ENCODE measurements at places on chromosomes 11 and 22.

DNA sequence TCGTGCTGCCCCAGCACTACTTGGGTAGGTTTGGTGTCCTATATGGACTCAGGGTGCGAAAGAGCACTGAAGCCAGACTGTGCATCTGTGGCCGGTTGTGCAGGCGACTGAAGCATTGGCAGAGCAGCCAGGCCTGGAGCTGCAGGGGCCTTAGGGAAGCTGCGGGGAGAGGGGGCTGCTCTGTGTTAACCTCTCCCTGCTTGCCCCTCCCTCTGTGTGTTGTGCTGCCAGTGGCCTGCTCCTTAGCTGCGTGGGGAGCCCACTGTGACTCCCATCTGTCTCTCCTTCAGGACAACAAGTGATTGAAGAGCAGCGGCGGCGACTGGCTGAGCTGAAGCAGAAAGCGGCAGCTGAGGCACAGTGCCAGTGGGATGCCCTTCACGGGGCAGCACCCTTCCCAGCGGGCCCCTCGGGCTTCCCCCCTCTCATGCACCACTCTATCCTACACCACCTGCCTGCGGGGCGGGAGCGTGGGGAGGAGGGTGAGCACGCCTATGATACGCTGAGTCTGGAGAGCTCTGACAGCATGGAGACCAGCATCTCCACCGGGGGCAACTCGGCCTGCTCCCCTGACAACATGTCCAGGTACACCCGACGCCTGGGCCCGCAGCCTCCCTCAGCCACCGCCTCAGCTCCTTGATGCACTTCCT, 34.3 kb downstream of the TREH start:
- no peak for DNase-seq

- no peak for DNase-seq
These were observed 71.2 kb downstream of the USP35 start for GRCh38 chr11:78259777-78260487.

GRCh38 chr11:2357246-2357645, 19.9 kb upstream of the CD81 start:
- DNase-seq, result no peak

- no peak for DNase-seq
These were observed 5.9 kb upstream of the ATF4 start for GRCh38 chr22:39514373-39514973.

GRCh38 chr22:37758694-37759093, 49.0 kb upstream of the GCAT start:
- no peak for DNase-seq

- no peak for DNase-seq
These were observed 68.1 kb upstream of the LMO2 start for GRCh38 chr11:33959855-33960400.

GRCh38 chr11:120867531-120867930, 156.4 kb upstream of the TBCEL start:
- DNase-seq, result no peak

DNA sequence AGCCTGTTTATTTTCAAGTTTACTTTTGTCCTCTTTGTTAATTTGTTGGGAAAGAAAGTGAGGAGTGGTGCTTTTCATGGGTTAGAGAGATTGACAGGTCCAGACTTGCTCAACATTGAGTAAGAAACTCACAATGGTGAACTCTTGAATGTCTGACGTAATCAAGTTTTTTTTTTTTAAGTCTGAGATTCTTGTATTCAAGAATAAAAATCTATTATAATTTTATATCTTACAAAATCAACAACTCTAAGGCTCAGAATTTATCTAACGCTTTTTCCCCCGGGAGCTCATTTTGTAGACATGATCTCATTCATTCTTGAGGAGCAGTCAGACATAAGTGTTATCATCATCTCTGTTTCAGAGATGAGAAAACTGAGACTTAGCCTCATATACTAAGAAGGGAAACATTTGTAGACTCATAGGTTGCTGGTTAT, 39.1 kb upstream of the SPTBN2 start:
- DNase-seq, result no peak

GRCh38 chr22:36086170-36086490, 57.5 kb upstream of the RBFOX2 start:
- no peak for DNase-seq

- no peak for DNase-seq
These were observed 36.7 kb upstream of the CLMP start for GRCh38 chr11:123231777-123232176.

GRCh38 chr11:15770798-15771414, 585.4 kb downstream of the SOX6 start:
- DNase-seq, result peak; percentile 33

DNA sequence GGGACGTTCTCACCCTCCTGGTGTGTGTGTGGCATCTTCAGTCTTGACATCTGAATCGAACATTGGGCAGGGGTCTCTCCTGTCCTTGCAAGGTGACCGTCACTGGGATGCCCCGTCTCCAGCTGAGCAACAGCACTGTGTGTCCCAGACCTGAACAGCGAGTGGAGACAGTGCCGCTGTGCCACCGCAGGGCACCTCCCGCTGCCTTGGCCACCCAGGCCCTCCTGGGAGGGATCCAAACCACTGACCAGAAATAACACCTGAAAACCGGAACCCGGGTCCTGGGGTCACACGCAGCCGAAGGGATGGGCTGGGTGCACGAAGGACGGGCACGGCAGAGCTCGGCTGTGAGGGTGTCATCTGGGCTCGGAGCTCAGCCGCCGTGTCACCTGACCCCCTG, 102.2 kb downstream of the BRD1 start:
- no peak for DNase-seq

- DNase-seq, result no peak
These were observed 95.7 kb downstream of the NAV2 start for GRCh38 chr11:19808076-19808911.

GRCh38 chr11:73663604-73664495, 17.5 kb downstream of the PLEKHB1 start:
- DNase-seq, result no peak

DNA sequence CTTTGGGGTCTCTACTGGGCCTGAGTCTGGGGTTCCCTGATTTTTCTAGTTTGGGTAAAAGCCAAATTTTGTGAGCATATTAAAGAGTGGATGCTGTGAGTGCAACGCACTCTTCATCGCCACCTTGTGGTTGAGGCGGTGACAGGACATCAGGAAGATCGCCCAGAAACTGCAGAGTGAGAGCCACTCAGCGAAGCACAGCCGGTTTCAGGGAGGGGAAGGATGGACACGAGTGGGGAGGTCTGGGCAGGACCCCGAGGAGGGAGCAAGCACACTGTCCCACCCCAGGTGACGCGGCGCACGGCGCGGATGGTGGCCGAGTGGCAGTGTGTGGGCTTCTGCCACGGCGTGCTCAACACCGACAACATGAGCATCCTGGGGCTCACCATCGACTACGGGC, 9.1 kb downstream of the SELENOO start:
- peak; percentile 58 for DNase-seq

GRCh38 chr11:46528445-46529094, 65.3 kb downstream of the AMBRA1 start:
- peak; percentile 2 for DNase-seq

GRCh38 chr11:12132790-12133145, 22.4 kb downstream of the MICAL2 start:
- DNase-seq, result no peak

DNA sequence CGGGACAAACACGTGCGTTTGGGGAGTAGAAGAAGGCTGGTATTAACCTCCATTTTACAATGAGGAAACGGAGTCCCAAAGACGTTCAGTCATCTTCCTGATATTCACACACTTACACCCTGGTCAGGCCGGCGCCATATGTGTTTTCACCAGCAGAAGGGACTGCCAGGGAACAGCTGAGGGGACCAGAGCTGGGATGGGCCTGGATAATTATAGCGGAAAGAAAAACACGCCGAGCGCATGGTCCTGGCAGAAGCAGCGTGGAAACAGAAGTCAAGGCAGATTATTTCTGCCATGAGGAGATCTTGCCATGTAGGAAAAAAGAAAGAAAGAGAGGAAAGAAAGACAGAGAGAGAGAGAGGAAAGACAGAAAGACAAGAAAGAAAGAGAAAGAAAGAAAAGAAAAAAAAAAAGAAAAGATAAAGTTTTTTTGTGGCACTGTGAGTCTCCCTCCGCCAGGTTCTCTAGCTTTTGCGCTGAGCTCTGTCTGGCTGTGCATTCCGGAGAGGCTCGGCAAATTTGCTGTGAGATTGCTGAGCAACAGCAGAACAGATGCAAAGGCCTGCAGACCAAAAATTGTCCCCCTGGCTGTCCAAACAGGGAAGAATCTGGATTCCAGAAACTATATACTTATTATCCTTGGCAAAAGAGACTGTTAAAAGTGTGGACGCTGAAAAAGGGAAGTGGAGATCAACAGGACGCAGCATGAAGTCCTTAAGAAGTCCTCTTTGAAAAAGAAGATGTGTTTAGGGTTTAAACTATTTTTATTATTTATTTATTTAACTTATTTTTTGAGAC, 1.3 kb upstream of the UCP2 start:
- no peak for DNase-seq

DNA sequence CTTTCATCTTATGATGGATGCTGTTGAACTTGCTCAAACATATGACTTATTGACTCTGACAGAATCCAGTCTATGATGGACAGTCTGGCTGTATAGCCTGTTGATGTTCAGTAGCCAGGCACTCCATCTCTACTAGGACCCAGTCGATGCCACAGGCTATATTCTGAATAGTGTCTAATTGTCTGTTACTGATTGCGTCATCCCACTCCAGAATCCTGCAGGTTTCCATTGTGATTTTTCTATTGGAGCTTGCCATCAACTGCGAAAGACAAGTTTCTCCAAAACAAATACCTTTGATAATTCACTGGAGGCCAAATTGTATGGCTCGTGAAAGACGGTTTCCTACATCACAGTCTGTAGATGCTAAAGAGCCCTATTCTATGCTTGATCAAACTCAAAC, 481.7 kb upstream of the CHORDC1 start:
- DNase-seq, result no peak

GRCh38 chr22:37917874-37918548, 11.9 kb downstream of the MICALL1 start:
- no peak for DNase-seq

- DNase-seq, result no peak
These were observed 226.1 kb upstream of the NARS2 start for GRCh38 chr11:78800756-78801155.

DNA sequence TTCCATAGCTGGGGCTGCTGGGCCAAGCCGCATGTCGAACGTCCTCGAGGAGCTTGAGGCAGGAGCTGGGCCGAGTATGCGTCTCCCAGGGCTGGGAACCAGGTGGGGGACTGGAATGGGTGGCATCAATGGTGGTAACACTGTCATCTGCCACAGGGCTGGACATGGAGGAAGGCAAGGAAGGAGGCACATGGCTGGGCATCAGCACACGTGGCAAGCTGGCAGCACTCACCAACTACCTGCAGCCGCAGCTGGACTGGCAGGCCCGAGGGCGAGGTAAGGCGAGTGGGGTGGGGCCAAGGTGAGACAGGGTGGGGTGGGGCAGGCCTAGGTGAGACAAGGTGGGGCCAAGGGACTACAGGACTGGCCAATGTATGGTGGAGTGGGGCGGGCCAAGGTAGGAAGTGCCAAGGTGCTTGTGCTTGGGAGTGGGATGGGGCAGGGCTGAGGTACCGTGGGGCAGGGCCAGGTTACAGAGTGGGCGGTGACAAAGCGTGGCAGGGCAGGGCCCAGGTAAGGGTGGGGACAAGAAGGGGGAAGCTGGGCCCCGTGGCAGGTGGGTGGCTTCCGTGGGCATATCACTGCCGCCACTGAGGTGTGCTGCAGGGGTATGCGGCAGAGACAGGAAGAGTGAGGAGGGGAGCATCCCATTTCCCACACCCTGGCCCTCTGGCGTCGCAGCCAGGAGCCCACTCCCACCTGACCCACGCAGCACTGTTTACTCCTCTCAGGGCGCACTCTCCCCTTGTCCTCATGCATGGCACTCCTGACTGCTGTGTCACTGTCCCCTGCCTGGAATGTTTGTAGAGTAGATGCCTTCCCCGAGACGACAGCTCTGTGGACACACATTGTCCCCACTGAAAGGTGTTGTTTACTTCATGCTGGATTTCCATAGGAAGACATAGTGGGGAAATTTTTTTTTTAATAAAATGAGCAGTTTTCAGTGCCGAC, 27.5 kb upstream of the DGCR8 start:
- no peak for DNase-seq

GRCh38 chr11:11876458-11876857, 34.7 kb downstream of the USP47 start:
- no peak for DNase-seq

DNA sequence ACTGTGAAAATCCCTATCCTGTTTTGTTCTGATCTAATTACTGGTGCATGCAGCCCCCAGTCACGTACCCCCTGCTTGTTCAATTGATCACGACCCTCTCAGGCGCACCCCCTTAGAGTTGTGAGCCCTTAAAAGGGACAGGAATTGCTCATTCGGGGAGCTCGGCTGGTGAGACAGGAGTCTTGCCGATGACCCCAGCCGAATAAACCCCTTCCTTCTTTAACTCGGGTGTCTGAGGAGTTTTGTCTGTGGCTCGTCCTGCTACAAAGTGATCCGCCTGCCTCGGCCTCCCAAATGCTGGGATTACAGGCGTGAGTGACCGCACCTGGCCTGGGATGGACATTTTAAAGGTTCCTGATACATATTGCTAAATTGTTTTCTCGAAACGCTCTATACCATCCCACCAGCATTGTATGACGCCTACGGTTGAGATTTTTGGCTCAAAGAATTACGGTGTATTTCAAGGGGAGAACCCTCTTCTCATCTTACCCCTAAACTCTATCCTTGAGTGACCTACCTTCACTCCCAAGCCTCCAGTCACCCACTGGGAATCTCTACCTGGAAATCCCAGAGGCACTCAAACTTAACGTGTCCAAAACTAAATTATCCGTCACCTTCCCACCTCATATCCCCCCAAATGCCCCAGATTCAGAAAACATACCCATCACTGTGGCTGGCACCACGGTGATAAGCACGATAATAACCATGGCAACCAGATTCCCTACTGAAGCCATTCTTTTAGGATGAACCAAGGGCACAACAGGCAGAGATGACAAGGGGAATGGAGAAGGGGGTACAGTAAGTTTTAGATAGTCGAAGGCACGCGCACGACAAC, 789 bp upstream of the POLA2 start:
- no peak for DNase-seq

DNA sequence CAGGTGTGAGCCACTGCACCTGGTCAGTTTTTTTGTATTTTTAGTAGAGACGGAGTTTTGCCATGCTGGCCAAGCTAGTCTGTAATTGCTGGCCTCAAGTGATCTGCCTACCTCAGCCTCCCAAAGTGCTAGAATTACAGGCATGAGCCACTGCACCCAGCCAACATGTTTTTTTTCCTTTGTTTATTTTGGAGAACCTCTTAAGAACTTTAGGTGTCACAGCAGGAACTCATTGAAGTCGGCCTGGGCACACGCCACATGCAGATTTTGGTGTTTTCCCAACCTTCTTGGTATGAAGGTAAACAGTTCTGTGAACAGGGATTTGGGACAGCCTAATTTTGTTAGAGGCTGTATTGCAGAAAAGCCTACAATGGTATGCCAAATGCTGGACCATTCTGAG, 9.4 kb downstream of the DIXDC1 start:
- DNase-seq, result no peak

DNA sequence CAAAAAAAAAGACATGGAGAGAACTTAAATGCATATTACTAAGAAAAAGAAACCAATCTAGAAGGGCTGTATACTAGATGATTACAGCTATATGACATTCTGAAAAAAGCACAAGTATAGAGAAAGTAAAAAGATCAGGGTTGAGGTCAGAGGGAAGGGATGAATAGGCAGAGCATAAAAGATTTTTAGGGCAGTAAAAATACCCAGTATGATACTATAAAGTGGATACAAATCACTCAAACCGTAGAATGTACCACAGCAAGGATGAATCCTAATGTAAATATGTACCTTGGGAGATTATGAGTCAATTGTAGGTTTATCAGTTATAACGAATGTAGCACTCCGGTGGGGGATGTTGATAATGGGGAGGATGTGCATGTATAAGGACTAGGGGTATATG, 29.4 kb upstream of the SMCO4 start:
- DNase-seq, result no peak

GRCh38 chr11:11312738-11313137, 40.3 kb downstream of the CSNK2A3 start:
- no peak for DNase-seq
